ENCODE measurements at places on chromosomes 6 and 20.
A peak's percentile ranks its signal among the peaks of the same experiment; 100 is the strongest.

- DNase-seq: no peak
These were observed 161.0 kb downstream of the TRMT11 start for GRCh38 chr6:126147291-126147815.

- DNase-seq: no peak
These were observed 5.8 kb downstream of the ANGPT4 start for GRCh38 chr20:910132-910869.

DNA sequence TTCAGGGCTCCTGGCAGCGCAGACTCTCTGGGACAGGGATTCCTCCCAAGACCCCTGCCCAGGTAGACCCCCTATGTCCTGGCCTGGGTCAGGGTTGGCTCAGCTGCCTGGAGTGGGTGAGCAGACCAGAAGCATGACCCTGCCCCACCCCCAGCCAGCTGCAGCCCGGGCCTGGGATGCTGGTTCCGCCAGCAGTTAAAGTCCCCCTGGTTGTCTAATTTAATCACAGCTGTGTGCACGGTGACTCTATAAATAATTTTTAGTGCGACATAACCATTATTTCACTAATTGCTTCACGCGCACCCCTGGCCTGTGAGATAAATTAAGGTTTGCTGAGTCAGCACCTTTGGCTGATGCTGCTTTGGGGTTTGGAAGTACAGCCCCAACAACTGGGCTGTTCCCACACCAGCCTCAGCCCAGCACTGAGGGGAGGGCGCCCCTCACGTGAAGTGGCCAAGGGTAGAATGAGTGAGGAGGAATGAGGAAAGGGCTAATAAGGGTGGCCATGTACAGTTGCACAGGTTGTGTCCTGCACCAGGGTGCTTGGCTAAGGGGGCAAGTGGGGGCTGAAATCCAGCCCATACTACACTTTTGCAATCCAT is 26.1 kb upstream of the CDH22 start:
- no peak for DNase-seq

- peak; percentile 91 for DNase-seq
These were observed 2.2 kb upstream of the STXBP5 start for GRCh38 chr6:147201885-147202515.

DNA sequence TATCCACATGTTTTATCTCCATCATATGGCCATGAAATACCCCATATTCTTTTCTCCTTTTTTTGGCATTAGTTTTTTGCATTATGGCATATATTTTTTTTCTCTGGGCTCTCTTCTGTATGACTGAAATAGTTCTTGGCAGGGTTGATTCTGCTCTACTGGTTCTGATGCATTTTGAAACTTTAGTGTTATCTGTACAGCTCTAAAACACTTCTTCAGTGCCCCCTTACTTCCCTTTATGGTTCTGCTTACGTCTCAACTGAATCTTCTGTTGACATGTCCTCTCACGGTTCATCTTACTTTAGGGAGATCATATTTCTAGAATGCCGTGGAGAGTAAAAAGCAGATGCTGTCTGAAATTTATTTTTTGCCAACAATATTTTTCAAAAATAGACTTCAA is 23.2 kb upstream of the TXNDC5 start:
- DNase-seq: no peak

DNA sequence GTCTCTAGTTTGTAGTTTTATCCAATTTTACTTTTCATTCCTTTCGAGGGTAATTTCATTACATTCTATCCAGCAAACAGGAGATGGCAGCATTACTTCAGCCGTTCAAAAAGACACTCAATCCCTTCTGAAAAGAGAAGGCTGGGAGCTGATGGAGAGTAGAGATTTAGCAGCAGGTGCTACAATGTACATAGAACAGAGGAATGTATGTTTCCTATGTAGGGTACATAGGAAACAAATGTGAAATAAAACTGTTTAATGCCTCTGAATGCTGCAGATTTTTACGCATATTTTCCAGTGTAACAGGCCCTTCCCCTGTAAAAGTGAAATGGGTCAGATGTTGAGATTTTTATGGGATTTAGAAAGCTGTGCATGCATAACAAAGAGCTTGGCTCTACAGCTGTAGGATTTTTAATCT is 16.0 kb downstream of the RPS12 start:
- peak; percentile 24 for DNase-seq

DNA sequence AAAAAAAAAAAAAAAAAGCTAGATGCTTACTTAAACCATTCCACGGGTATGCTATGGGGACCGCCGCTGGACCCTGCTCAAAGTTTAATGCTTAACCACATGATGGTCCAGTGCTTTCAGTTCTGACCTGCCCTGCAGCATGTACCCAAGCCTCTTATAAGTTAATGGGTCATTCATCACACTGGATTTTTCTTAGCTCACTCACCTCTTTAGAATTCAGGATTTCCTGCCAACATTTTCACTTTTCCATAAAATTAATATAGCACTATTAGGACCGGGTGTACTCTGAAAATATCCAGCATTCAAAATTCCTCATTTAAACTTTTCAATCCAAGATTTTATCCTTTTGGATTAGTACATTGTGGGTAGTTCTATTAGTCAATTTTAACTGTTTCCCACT is 140.8 kb downstream of the ALDH8A1 start:
- no peak for DNase-seq

- DNase-seq: no peak
These were observed 23.1 kb upstream of the GATA5 start for GRCh38 chr20:62498874-62499273.

- DNase-seq: peak; percentile 81
These were observed 45.6 kb upstream of the FYN start for GRCh38 chr6:111918825-111919224.

GRCh38 chr6:15356179-15356578 is 110.3 kb downstream of the JARID2 start:
- peak; percentile 24 for DNase-seq

GRCh38 chr6:106273087-106273486 is 52.5 kb downstream of the ATG5 start:
- no peak for DNase-seq

DNA sequence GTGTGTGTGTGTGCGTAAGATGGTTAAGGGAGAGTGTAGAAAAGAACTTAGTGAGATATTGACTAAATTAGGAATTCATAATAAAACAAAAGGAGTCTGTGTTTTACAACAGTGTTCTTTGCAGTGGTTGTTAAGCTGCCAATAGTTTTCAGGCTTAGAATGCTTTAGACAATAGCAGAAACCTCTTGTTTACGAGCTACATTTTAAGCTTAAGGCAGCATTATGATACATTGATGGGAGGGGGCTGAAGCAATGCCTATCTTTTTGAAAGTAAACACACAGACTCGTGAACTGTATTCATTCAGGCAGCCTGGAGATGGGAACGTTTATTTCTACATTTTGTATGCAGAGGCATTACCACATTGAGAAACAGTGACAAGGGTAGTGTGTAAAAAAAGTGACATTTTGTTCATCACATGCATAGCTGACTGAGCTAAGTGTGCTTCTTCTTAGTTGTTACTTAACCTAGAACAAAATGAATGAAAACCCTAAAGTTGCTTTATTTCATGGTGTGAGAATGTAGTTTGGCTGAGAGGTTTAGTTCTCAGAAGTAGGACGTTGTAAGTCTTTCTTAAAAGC is 21.2 kb downstream of the CLVS2 start:
- DNase-seq: no peak
